NCI-H774 (cell line): ENCODE measurements at places on chromosomes 2 and 18.

DNA sequence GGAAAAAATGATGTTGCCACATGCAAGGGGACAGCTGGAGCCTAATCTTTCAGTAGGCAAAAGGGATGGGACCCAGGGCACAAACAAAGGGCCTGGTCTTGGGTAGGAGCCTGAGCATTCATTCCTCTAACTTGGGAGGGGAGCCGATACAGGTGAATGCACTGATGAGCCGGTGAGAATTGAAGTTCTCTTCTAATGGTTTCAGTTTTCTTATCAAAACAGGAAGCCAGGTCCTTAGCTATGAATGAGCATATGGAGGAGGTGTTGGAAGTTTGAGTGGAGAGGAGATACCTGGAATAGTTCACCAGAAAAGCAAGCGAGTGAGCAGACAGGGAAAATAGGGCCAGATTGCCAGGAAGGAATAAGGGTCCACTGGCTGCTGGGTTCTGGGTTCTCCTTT, 10.1 kb downstream of the DPP4 start:
- DNase-seq = no peak

GRCh38 chr2:60862642-60863041, 18.7 kb upstream of the REL start:
- no peak for DNase-seq

GRCh38 chr2:239460780-239461179, 60.0 kb upstream of the HDAC4 start:
- DNase-seq = no peak

DNA sequence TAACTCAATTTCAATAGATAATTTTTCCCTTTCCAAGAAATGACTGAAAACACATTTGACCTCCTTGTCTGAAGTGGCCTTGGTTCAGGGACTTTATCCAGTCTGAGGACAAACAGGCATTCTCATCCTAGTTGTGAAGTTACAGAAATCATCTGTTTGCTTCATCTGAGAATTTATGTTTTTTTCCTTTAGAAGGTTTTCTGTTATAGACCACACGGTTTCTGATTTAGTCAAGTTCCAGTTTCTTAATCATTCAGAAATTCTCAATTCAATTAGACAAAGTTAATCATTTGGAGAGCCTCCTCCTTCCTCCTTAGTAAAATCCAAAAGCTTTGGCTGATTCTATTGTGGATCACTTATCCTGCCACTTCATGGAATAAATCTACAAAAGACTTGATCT, 60.9 kb downstream of the ICOS start:
- DNase-seq = no peak

- DNase-seq = peak; percentile 24
Measured at GRCh38 chr2:75023666-75024455, 65.4 kb downstream of the POLE4 start.

GRCh38 chr2:187658952-187659525, 104.8 kb upstream of the TFPI start:
- no peak for DNase-seq

DNA sequence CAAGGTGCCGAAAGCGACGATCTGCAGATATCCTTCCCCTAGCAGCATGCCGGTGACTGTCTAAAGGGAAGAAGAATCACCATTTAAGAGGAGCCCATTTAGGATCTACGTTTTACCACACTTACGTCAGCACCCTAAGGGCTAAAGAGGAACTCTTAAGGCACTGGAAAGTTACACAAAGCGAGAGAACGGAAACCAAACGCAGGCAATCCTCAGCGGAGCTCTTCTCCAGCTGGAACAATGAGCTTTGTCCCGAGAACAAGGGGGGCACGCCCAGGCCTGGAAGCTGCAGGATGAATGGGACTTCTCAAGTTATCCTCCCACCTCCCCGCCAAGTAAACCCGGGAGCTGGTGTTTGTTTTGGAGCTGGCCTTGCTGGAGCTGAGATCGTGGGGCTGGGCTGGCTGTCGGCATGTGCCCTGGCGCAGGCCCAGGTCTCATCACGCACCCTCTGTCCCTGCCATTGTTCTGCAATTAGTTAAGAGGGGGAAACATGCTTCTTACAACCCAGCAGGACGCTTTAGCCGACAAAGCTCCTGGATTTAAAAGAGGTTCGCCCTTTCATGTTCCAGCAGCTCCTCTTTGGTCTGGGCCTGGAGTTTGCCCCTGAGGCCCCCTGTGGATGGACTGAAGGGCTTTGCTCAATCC, 36.4 kb downstream of the PXDN start:
- DNase-seq = peak; percentile 81

DNA sequence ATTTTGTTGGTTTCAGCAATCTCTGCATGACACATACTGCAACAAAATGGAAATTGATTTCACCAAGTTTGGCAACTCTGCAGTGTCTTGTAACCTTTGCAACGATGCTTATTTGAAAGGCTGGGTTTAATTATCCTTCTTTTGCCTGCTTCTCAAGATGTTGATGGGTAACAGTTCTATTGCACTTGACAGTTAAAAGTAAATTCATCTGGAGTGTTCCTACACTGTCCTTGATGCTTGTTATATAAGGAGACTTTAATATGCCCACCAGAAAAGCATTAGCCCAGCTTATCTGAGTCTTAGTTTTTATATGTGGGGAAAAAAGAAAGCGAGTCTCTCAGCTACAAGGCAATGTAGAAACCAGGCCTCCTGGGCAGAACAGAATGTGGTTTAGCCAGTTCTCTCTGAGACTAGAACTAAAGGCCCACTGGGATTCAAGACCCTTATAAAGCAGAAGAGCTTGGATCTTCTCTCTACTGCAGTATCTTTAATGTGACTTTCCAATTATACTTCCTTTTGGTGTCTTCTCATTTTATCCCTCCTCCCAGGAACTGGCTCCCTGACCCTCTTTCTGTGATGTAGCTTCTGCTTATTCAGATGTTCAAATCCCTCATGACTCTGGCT, 106.8 kb upstream of the LYPD6 start:
- no peak for DNase-seq

- no peak for DNase-seq
Measured at GRCh38 chr2:85628658-85629057, 12.7 kb downstream of the USP39 start.

GRCh38 chr2:220182790-220183189, 555.4 kb downstream of the SLC4A3 start:
- DNase-seq = no peak

DNA sequence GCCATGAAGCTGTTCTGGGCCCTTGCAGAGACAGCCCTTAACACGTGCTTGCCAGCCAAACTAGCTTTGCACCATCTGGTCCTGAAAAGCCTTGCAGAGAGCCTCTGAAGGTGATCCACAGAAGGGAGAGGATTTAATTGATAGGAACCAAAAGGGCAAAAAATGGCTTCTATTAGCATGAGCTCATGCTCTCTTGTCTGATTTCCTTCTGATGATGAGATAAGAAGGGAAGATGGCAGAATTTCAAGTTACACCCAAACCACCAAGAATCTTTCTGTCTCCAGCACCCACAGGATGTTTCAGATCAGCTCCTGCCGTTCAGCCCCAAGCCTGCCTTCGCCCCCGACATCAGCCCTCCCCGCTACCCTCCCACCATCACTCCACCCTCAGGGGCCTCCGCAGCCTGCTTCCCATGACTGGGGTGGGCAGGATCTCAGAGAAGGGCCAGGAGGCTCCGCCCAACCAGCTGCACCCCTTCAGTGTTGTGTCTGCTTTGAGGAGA, 23.4 kb upstream of the GLI2 start:
- DNase-seq = no peak

DNA sequence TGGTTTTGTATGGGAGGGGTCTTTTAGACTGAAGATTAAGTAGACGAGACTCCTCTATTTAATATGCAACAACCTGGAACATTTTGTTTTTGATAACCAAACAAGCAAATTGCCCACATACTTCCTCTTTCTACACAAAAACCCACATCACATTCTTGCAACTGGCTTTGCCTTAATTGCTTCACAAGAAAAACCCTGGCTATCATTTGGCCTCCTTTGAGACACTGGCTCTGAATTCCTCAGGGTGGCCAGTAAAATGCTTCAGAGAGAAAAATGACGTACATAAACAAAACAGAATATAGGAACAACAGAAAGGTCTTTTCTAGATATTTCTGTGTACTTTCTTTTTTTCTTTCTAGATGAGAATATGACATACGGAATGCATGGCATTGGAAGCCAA, 103.0 kb downstream of the TRIB2 start:
- no peak for DNase-seq

DNA sequence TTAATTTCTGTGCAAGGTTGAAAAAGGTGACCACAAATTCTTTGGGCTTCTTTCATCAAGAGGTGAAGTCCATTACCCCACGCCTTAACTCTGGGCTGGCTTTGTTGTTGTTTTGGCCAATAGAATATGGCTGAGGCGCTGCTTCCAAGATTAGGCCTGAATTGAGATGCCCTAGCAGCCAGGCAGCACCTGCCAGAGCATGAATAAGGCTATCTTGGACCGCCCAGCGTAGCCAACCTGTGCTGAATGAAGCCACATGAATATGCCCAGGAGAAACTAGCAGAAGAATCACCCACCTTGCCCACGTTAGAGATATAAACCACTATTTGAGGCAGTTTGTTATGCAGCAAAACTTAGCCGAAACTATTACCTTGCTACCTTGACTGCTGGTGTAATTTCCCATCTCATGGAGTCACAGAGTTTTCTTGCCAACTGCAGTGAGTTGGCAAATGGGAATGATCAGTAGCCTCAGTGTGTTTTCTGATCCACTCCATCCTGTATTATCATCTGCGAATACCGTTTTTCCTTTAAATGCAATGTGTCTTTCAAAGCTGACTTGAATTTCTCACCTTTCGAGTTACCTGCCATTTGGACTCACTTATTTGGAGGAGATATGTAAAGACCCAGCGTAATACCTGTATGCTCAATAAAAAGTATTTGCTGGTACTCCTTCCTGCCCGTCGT, 679 bp downstream of the TSGA10 start:
- DNase-seq = no peak

DNA sequence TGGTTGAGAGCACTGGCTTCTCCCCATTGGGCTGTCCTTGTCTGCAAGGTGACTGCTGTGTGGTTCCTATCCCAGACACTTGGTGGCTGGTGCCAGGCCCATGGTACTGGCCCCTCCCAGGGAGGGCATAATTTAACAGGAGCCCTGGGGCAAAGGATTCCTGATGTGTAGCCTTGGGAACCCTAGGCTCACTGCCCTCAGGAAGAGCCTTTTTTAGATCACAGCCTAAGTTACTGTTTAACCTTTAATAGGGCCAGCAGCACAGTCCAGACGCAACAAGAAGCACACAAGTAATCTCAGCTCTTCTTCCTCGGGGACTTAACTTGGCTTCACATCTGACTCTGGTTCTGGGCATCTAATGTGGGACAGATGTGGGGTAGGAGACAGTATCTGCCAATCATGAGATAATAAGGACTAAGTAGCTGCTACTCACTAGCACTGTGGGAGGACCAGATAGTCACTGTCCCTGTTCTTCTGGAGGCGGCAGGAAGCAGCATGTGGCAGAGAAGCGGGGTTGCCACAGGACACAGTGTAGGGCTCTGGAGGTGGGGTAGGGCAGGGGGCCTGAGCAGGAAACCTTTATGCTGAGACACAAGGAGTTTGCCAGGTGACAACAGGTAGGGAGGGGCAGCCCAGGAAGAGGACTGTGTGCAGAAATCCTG, 136.3 kb downstream of the TMEM17 start:
- no peak for DNase-seq

GRCh38 chr2:121104721-121105141, 180.3 kb downstream of the TFCP2L1 start:
- DNase-seq = no peak

DNA sequence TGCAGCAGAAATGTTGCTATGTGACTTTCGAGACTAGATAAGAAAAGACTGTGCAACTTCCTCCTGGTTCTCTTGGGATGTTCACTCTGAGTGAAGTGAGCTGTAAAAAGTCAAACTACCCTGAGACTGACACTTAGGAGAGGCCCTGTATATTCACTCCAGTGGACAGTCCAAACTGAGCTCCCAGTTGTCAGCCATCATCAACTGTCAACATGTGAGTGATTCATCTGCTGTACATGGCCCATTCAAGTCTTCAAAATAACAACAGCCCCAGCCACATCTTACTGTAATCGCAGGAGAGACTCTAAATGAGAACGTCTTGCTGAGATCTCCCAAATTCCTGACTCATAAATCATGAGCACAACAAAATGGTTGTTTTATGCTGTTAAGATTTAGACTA, 8.5 kb upstream of the UNC80 start:
- DNase-seq = no peak

DNA sequence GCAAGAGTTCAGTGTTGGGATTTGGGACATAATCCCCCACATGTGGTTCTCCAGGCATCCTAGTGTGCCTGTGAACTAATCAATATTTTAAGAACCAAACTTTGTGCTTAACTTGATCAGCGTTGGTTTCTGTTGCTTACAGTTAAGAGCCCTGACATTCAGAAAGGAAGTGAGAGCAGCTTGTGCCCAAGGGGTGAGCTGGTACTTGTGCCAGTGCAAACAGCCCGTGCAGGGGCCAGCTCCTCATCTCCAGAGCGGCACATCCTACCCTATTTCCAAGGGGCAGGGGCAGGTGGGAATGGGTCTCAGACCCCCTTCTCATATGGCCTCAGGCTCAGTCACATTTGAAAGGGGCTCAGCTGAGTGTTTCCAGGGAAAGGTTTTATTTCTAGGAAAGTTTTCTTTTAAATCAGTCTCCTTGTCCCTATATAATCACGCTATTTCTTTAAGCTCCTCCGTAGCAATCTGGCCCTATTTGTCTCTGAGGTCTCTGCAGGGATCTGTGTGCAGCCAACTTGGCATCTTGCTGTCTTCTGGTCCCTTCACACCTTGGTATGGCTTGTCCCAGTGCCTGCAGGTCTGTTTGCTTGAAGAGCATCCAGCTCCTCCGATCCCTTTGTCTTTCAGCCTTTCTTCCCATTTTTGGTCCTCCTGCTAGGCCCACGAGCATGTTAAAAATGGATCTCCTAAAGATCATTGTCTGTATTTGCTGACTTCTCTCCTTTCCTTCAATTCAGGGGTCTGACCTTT, 358.9 kb downstream of the HRH4 start:
- no peak for DNase-seq

GRCh38 chr2:157747695-157748370, 119.2 kb upstream of the ACVR1C start:
- DNase-seq = no peak

DNA sequence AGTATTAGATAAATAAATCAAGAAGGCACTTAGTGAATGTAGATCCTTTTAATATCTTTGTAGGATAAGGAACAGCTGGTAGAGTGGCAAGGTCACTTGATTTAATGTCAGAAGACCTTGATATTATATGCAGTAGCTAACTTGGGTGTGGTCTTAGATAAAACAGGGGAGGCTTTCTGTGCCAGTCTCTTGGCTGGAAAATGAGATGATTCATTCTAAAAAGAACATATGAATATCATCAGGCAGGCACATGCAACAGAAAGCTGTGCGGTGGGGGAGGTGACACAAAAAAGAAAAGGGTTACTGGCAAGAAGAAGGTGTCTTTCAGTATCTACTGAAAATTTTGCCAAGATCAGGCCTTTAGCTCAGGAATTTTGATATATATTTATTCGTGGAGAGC, 931.7 kb upstream of the CELF4 start:
- no peak for DNase-seq
